Pons (tissue), 1 donor: ENCODE measurements at places on chromosomes 5 and 9.

DNA sequence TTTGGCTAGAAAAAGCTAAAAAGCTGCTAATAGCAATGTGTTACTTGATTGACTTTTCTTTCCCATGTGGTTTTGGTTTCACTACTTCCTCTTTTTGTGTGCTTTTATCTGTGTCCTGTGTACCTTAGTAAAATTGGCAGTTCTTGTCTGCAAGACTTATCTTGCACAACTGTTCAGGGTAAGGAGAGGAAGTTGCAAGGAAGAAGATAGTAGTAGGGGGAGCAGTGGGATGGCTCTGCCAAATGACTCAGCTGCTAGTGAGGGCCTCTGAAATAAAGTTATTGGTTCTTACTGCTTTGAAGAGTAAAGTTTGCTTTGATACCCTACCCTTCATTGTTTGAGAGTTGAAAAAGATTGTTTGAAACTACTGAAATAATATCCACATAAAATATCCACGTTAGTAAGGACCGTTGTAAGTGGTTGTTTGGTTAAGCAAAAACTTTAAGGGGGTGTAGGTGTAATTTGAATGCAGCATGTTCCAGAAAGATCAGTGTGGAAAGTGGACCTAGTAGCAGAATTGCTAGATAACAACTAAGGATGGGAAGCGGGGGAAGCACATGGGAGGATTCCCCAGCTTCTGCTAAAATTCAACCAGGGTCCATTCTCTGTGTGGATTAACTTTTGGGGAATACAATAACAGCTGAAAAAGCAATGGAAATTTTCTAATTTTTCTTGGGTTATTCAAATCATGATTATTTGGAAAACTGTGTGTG, 123.5 kb downstream of the SCAMP1 start:
- peak; percentile 85 for DNase-seq

DNA sequence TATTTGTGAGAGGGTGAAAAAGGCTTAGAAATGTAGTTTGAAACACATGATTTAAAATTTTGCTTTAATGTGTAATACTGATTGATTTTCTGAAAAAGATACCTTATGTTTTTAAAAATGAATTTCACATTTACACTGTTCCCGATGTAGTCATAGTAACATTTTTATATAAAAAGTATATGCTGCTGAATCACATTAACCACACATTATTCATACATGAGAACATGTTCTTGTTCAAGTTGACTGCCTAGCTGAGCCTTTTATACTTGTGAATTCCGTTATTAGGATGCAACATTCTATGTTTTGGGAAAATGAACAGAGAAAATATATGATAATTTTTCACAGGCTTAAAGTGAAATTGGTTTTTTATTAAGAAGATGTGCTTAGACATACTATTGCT, 461.1 kb upstream of the NUDT12 start:
- no peak for DNase-seq

DNA sequence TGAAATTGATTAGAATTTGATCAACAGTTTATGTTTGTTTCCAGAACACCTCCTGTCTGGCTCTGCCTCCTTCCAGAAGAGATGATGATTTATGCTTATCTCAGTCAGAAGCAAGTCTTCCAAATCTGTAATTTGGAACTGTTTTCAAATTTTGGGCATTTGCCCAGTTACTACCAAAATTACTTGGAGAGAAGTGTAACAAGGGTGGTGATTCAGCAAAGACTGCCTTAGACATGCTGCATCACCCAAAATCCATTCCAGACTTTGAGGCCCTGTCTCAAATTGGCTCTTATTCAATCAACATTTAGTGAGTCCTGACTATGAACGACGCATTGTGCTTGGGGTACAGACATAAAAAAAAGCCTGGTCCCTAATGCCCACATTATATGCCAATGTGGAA, 89.4 kb downstream of the SH3TC2 start:
- no peak for DNase-seq

DNA sequence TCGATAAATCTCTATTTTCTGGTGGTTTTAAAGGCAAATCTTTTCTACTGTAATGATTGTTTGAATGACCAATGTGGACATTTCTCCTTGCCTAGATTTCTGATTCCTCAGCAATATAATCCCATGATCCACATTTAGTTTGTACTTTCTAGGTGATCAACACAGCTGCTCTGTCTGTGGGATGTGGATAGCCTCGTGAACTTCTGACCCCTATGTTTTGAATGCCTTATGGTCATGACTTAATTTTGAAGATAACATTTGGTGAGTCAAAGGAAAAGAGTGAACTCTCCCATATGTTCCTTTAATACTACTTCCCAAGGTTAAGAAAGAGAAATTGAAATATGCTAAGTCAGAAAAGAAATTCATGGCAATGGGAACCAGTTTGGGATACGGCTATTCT, 147.5 kb downstream of the CAVIN4 start:
- DNase-seq: no peak

- no peak for DNase-seq
Measured at GRCh38 chr5:139668064-139668880, 20.1 kb downstream of the CXXC5 start.

DNA sequence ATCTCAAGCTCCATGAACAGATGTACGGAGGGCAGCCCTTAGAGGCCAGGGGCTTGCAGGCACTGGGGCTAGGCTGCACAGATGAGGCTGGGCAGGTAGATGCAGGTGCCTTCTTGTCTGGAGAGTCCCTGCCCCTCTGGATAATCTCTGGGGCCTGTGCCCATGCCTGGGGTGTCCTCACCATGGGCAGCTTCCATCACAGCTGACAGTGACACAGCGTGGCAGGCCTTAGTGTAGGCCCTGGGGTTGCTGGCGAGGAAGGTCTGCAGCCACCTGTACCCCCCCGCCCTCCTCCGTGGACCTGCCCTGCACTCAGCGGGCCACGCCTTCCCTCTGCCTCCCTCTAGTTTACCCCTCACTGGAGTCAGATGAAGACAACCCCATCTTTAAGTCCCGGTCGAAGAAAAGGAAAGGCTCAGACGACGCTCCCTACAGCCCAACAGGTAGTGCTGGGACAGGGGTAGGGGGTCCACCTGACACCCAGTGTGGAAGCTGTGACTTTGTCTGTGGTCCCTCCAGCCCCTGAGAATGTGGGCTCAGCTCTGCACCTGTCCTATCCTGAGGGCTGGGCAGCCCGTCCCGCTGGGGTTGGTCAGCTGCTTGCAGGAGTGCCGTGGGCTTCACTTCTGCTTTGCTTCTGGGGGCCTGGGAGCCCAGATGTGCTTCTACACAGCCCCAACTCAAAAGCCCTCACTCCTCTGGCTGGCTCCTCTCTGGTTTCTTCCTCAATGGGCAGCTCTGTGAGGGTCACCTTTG, 98.4 kb downstream of the PHF2 start:
- DNase-seq: no peak

DNA sequence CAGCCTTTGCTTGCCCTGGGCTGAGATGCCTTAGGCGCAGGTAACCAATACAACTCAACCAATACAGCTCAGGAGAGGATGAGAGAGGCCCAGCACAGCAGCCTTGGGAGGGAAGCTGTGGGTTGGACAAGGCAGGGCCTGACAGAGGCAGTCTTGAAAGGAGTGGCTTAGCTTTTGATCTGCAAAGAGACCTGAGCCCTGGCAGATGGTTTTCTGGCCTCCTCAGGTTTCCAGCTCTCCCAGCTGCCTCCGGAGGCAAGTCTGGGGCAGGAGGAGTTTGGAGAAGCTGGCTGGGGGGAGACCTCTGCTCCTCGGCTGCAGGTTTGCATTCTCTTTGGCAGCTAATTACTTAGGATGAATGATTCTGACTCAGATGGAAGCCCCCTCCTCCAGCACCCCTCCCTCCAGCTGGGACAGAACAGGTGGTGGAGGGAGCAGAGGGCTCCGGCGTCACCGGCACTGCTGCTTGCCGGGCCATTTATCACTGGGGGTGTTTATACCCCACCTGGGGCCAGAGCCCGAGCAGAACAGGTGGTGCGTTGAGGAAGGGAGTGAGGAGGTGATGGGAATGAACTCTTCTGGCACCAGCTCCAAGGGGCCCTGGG, 50.8 kb downstream of the TSPAN17 start:
- DNase-seq: no peak

- DNase-seq: peak; percentile 17
Measured at GRCh38 chr9:5976674-5977397, 38.6 kb downstream of the RANBP6 start.

DNA sequence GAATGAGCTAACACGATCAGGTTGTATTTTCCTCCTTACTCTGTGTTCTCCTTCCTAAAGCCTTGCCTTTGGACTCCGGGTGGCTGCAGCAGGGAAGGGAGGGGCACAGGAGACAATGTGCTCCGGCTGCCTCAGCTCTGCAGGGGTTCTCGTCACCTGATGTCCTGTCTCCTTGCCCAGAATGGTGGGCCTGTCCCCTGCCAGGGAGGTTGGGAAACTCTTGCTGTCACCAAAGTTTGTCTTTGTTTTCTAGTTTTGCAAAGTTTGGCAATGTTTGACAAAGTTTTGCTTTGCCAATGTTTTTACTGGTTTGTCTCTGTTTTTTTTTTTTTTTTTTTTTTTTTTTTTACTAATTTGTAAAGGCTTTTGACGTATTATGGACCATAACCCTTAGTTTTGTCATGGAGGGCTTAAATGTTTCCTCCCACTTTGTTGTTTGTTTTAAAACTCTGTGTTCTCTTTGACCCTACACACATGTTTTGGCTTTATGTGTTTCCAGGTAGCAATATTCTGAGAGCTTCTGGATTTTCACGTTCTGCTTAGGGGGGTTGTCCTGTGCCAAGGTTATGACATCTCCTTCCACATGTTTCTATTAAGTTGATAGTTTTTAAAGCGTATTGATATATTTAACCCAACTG, 49.3 kb downstream of the GADD45G start:
- no peak for DNase-seq

DNA sequence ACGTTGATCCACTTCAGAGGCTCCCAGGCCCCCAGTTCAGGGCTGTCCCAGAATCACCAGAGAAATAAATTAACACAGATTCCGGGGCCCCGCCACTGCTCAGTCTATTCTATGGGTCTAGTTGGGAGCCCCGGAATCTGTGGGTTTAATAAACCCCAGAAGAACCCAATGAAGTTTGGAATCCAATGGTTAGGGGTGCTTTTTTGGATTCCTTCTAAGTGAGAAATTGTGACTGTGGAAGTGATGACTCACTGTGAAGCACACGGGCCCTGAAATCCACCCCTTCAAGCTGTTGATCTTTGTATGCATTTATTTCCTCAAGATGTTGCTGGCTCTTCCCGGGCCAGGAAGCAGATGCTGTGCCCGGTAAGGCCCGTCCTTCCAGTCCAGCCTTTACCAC, 57.3 kb upstream of the SLC28A3 start:
- no peak for DNase-seq

- DNase-seq: no peak
Measured at GRCh38 chr9:90023861-90024260, 419.0 kb downstream of the GADD45G start.

GRCh38 chr5:157267761-157268480, 2.0 kb downstream of the CYFIP2 start:
- DNase-seq: peak; percentile 64

- no peak for DNase-seq
Measured at GRCh38 chr9:137761032-137761431, 116.5 kb upstream of the CACNA1B start.

- peak; percentile 25 for DNase-seq
Measured at GRCh38 chr5:6722015-6722414, 8.8 kb downstream of the TENT4A start.

DNA sequence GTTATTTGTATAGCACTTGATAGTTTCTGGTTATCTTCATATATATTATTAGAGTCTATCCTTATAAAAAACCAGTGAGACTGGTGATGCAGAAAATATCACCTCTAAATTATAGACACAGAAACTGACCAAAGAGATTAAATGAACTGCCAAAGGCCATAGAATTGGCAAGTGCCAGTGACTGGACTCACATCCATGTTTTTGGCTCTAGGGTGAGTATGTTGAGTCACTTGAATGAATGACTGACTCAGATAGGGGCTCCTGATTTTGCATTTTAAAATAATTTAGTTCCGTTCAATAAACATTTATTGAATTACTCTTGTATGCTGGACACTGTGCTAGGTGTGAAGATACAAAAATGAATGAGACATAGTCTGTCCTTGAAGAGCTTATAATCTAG, 70.7 kb downstream of the NR2F1 start:
- DNase-seq: no peak

DNA sequence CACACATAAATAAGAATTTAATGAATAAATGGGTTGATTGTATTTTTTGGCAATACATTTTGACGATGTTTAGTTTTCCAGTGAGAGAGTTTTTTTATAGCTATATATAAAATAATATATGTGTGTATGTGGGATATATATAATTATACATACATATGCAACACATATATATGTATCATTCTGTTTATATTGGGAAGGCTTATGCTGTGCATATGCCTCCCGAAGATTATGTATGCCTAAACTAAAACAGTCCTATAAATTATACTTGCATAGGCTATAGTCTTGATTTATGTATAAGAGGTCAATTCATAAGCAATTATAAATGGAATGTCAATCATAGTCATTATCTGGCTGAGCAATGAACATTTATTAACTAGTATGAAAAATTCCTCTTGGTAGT, 151.3 kb upstream of the HMHB1 start:
- DNase-seq: no peak

- no peak for DNase-seq
Measured at GRCh38 chr5:172102913-172103626, 85.0 kb downstream of the STK10 start.

- no peak for DNase-seq
Measured at GRCh38 chr5:146873186-146873917, 5.2 kb downstream of the PPP2R2B start.

DNA sequence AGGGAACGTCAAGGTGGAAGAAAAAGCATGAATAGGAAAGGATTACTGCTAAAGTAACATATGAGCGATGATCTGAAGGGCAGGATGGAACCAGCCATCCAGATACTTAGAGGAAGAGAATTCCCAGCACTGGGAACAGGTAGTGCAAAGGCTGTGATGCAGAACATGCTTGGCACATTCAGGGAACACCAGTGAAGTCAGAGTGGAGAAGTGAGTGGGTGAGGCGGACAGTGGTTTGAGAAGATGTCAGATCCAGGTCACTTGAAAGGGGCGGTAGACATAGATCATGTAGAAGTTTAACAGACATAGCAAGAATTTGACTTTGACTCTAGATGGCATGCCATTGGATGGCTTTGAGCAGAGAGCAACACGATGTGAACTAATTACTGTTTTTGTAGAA, 374.2 kb downstream of the PDE4D start:
- no peak for DNase-seq

DNA sequence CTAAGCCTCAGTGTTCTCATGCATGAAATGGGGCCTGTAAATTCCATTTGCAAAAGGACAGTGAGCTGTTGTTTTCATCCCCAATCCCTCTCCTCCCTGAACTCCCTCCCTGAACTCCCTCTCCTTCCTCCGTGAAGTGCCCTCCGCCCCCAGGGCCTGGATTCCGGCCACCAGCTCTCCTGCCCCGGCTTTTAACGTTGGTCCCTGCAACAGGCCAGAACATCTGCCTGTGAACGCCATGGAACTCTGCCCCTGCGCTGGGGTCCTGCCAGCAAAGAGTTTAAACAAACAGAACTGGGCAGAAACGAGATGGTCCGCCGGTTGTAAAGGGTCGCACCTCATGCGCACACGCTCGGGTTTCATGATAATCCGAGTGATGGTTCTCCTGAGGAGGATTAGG, 62.4 kb downstream of the SMIM23 start:
- no peak for DNase-seq

- no peak for DNase-seq
Measured at GRCh38 chr9:133605856-133606707, 3.1 kb downstream of the FAM163B start.
